ENCODE measurements at places on chromosomes 2 and 18. TPM values are rescaled to one million over a fixed set of nuclear protein-coding genes. Genes with fewer than 3 reads are reported as not detected.

GRCh38 chr2:233079953-233080835, 20.1 kb downstream of the INPP5D start:
- H3K36me3 ChIP-seq, result no peaks in the 10 kb centered on the region
- H3K27ac ChIP-seq, result no peak overlapping the region
- no peaks in the 10 kb centered on the region for H3K4me1 ChIP-seq
- no peak for DNase-seq

DNA sequence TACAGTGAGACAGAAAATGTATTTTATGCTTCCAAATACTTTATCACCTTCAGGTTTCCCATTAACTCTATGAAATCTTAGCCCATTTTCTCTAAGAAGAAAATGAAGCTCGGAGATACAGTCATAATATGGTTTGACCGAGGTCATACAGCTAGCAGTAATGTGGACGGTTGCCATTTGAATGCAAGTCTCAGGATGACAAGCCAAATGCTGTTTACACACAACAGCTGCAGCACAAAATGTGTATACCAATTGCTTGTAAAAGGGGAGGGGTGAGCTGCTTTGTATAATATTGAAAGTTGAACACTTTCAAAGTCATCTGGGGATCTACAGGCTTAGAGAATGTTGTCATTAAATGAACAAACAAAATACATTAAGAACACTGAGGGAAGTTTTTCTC, 93.8 kb upstream of the FSIP2 start:
- DNase-seq, result no peak
- H3K4me3 ChIP-seq, result no peak overlapping the region
- H3K27ac ChIP-seq, result no peak overlapping the region
- no peaks in the 10 kb centered on the region for H3K4me1 ChIP-seq
- no peaks in the 10 kb centered on the region for H3K36me3 ChIP-seq
- no peaks in the 10 kb centered on the region for H3K27me3 ChIP-seq

DNA sequence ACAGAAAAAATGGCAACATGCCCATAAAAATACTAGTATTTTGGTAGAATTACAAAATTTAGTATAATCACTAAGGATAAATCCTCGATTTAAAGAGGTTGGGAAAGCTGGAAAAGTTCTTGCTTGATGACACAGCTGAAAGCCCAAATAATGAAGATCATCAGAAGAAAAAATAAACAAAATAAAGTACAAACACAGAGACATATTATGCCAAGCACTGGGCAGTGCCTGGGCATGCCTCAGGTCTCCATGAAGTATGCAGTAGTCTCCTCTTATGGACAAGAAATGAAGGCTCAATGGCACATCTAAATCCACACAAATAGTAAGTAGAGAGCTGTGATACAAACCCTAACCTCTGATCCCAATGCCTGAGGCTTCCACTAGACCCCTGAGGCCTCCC, 57.7 kb downstream of the RNU4ATAC start:
- H3K4me1 ChIP-seq, result no peaks in the 10 kb centered on the region
- H3K4me3 ChIP-seq, result no peak overlapping the region
- no peaks in the 10 kb centered on the region for H3K36me3 ChIP-seq
- no peak overlapping the region for H3K27ac ChIP-seq

- H3K36me3 ChIP-seq, result no peaks in the 10 kb centered on the region
- no peaks in the 10 kb centered on the region for H3K27me3 ChIP-seq
- no peak for DNase-seq
- no peak overlapping the region for H3K4me3 ChIP-seq
- peaks cover 3% of the 10 kb centered on the region for H3K4me1 ChIP-seq
- no peak overlapping the region for H3K27ac ChIP-seq
Observed at GRCh38 chr2:202718614-202719013, 83.8 kb downstream of the FAM117B start.

GRCh38 chr2:13996527-13996926, 636.0 kb upstream of the LRATD1 start:
- no peak overlapping the region for H3K4me3 ChIP-seq
- no peak overlapping the region for H3K27ac ChIP-seq
- no peaks in the 10 kb centered on the region for H3K36me3 ChIP-seq
- no peaks in the 10 kb centered on the region for H3K27me3 ChIP-seq
- no peak for DNase-seq

Gene ABCB6
- 19.0 TPM for total RNA-seq

GRCh38 chr2:139156730-139157129, 376.5 kb upstream of the NXPH2 start:
- no peaks in the 10 kb centered on the region for H3K4me1 ChIP-seq
- H3K27me3 ChIP-seq, result no peaks in the 10 kb centered on the region
- H3K36me3 ChIP-seq, result no peaks in the 10 kb centered on the region

Gene VWA3B
- total RNA-seq, result not detected

- DNase-seq, result no peak
- no peaks in the 10 kb centered on the region for H3K27me3 ChIP-seq
- H3K36me3 ChIP-seq, result no peaks in the 10 kb centered on the region
- H3K27ac ChIP-seq, result no peak overlapping the region
- no peak overlapping the region for H3K4me3 ChIP-seq
Observed at GRCh38 chr2:45233301-45233700, 224.0 kb upstream of the SIX2 start.

DNA sequence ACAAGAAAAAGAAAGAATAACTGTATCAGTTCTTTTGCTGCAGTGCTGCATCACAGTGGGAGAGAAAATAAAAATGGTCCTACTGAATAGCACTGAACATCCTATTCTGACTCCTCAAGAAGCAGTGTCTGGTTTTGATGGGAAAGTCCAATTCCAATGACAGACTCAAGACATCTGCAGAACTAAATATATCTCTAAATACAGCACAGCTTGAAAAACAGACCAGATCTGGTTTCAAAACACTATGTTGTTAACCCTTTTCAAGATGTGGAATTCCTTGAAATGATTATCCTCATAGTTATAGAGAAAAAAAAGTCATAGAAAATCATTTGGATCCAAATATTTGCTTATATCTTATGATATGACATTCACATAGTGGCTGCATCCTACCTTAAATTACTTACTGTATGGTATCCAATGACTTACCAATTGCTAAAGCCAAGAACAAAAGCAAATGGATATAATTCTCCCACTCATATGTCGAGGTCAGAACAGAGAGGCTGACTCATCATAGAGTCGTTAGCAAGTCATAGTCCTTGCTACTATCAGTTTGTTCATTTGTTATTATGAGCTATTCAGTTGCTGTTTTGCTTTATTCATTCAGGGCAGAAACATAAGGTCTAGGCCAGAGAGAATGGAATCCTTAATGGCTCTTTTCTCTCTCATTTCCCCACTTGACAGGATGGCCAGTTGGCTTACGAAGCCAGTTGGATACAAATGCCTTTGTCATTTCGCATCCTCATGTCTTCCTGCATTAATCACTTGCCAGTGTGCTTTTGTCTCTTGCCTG, 62.5 kb upstream of the ACVR2A start:
- no peak overlapping the region for H3K4me3 ChIP-seq
- H3K27me3 ChIP-seq, result no peaks in the 10 kb centered on the region
- no peaks in the 10 kb centered on the region for H3K36me3 ChIP-seq
- no peaks in the 10 kb centered on the region for H3K4me1 ChIP-seq

Gene FKBP7
- 1.8 TPM for total RNA-seq

Gene FABP1
- 0.36 TPM for total RNA-seq

DNA sequence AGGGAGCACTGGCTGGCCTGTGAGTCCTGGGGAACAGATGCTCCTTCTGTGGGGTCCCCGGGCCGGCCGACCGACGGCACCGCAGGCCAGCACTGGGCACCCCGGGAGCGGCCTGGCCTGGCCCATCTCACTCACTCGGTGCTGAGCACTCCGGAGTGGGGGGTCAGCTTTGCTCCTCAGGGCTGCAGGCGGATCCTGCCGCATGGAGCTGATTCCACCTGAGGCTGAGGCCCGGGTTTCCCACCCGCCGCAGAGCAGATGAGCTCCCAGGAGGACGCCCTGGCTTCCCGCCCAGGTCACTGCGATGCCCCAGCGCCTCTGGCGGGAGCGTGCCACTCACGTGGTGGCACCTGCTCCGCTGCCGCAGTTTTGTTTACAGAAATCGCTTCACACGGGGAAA, 418.6 kb downstream of the GALR1 start:
- no peaks in the 10 kb centered on the region for H3K36me3 ChIP-seq
- peaks cover 4% of the 10 kb centered on the region for H3K27me3 ChIP-seq
- H3K27ac ChIP-seq, result no peak overlapping the region
- H3K4me1 ChIP-seq, result no peaks in the 10 kb centered on the region

- H3K27me3 ChIP-seq, result no peaks in the 10 kb centered on the region
- H3K36me3 ChIP-seq, result no peaks in the 10 kb centered on the region
- no peak overlapping the region for H3K4me3 ChIP-seq
- no peak for DNase-seq
Observed at GRCh38 chr2:148218326-148219075, 197.6 kb downstream of the MBD5 start.

GRCh38 chr2:110674620-110675555, 3.0 kb downstream of the BUB1 start:
- H3K36me3 ChIP-seq, result peaks cover 37% of the 10 kb centered on the region
- peak overlapping the region; percentile 38 for H3K4me3 ChIP-seq
- peak overlapping the region; percentile 99 for H3K27ac ChIP-seq
- H3K4me1 ChIP-seq, result peaks cover 30% of the 10 kb centered on the region

Gene FNDC4
- 1.3 TPM for total RNA-seq

- no peak overlapping the region for H3K27ac ChIP-seq
- no peaks in the 10 kb centered on the region for H3K27me3 ChIP-seq
- no peaks in the 10 kb centered on the region for H3K36me3 ChIP-seq
Observed at GRCh38 chr18:62088156-62088555, 98.7 kb downstream of the PIGN start.

Gene GYPC
- total RNA-seq, result 0.57 TPM

DNA sequence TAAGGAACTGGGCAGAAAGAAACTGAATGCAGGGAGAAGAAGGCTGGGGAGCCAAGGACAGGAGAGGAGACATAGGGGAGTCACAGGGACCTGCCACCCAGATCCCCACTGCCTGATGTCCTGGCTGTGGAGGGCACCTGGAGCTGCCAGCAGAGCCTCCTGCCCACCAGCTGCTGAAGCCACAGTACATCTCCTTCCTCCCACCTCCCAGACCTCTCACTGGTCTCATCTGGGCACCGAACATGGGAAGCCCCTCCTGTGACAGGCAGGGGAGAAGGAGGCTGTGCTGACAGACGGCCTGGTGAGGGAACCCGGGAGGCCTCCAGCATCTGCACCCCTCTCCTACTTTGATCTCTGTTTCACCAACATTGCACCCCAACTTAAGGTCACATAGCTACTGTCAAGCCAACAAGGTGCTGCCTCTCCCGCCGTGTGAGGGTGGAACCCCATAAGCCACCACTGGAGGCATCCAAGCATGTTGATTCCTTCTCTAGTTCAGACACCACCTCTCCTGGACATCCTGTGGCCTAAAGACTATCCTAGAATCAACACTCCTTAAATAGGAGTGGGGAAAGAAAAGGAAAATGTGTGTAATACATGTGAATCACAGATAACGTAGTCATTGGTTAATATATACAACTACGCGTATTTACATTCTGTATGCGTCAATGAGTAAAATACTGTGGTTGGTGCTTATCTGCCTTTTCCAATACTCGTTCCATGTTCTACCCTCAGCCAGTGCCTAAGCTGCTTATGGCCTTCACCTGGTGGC, 3.5 kb upstream of the RNPEPL1 start:
- H3K27me3 ChIP-seq, result no peaks in the 10 kb centered on the region
- DNase-seq, result no peak
- peak overlapping the region; percentile 90 for H3K27ac ChIP-seq
- no peak overlapping the region for H3K4me3 ChIP-seq
- peaks cover 38% of the 10 kb centered on the region for H3K4me1 ChIP-seq
- H3K36me3 ChIP-seq, result peaks cover 4% of the 10 kb centered on the region

GRCh38 chr18:55078303-55078932, 119.2 kb upstream of the CCDC68 start:
- H3K4me1 ChIP-seq, result no peaks in the 10 kb centered on the region
- no peak overlapping the region for H3K4me3 ChIP-seq
- H3K36me3 ChIP-seq, result no peaks in the 10 kb centered on the region
- no peak overlapping the region for H3K27ac ChIP-seq

DNA sequence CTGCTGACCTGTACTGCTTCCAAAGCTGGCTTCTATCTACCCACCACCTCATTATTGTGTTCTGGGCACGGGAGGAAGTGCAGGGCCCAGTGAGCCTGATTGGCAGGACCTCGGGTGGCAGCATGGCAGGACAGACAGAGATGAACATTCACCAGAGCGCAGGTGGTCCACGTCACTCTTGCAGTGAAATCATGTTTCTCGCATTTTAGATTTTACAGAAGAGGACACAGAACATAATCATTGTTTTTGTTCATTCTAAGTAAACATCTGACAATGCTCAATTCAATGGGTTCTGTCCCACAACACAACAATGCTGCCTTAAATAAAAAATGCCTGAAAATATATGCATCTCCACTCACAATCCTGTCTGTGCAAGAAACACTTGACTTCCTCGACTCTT, 11.5 kb upstream of the BIN1 start:
- H3K4me3 ChIP-seq, result no peak overlapping the region
- H3K36me3 ChIP-seq, result no peaks in the 10 kb centered on the region
- no peaks in the 10 kb centered on the region for H3K4me1 ChIP-seq
- no peak for DNase-seq
- no peak overlapping the region for H3K27ac ChIP-seq
- no peaks in the 10 kb centered on the region for H3K27me3 ChIP-seq

- DNase-seq, result no peak
- H3K4me1 ChIP-seq, result no peaks in the 10 kb centered on the region
- no peak overlapping the region for H3K4me3 ChIP-seq
Observed at GRCh38 chr2:102025016-102025501, 33.3 kb downstream of the IL1R2 start.

DNA sequence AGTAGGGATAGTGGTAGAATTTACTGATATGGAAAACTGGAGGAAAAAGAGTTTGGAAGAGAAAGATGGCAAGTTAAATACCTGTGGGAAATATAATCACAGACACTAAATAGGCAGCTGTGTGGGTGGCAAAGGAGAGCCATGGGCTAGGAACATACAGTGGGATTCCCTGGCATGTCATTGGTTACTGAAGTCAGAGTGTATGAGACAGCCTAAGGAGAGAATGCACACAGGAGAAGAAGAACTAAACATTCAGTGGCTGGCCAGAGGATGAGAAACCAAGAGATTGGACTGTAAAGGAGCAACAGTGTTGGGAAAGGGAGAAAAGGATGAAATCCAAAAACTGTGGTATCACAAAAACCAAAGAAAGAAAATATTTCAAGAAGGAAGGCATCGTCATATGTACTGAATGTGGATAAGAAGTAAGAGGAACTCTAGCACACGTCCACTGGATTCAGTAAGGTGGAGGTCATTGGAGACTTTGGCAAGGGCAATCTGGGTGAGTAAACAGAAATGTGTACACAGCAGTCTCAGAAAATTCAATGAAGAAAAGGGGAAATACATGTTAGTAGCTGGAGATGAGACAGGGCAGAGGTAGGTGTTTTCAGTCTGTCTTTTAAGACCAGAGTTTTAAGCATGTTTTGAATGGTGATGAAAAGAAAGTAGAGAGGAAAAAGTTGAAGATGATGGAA, 83.3 kb downstream of the SPIRE1 start:
- no peak overlapping the region for H3K4me3 ChIP-seq
- peaks cover 8% of the 10 kb centered on the region for H3K4me1 ChIP-seq
- no peak for DNase-seq

DNA sequence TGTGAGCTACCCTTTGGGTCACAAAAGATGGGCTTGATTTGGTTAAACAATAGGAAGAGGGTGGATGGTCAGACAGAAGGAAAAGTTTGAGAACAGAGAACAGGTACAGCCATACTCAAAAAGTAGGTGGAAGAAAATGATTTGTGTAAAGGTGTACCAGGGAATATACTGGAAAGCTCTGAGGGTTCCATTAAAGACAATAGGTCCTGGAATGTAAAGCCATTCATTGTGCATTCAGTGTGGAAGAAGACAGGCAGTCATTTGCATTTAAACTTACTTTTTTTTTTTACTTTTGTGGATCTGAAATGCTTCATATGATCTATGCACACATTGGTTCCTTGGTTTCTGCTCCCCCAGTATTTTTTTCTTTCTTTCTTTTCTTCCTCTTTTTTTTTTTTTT, 581.4 kb upstream of the PIK3C3 start:
- H3K36me3 ChIP-seq, result no peaks in the 10 kb centered on the region
- H3K27ac ChIP-seq, result no peak overlapping the region
- no peaks in the 10 kb centered on the region for H3K27me3 ChIP-seq

All from Panc1 (cell line).